ENCODE measurements at places on chromosomes 3 and 15.
A peak's percentile ranks its signal among the peaks of the same experiment; 100 is the strongest.

- ATAC-seq: no peak
Measured at GRCh38 chr3:37811625-37812498, 49.8 kb upstream of the CTDSPL start.

GRCh38 chr15:83379579-83379959 is 67.6 kb upstream of the SH3GL3 start:
- ATAC-seq: no peak

GRCh38 chr15:100037901-100038300 is 303.9 kb downstream of the ADAMTS17 start:
- ATAC-seq: no peak

- ATAC-seq: peak; percentile 91
Measured at GRCh38 chr15:52295421-52296001, at the start of gene MYO5C. TSS of gene MYO5C (minus strand) at chr15:52295804. CDS start at chr15:52295636, 168 bp downstream.

- no peak for ATAC-seq
Measured at GRCh38 chr15:85007741-85008397, 26.2 kb downstream of the PDE8A start.

DNA sequence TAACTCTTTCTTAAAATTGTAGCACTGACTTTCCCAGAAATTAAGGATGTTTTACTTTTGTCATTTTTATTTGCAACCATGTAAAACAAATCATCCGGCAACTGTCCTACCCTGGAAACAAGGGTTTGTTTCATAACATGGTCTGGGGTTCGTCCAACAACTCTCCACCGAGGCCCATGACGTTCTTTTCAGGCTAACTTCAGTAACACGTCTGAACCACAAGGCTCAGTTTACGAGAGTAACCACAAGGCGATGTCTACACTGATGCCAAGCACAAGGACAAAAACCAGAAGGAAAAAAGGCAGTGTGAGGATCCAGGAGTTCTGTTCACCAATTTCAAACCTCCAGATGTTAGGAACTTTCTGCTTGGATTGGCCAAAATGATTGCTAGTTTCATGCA is 546.1 kb downstream of the NTRK3 start:
- ATAC-seq: no peak

DNA sequence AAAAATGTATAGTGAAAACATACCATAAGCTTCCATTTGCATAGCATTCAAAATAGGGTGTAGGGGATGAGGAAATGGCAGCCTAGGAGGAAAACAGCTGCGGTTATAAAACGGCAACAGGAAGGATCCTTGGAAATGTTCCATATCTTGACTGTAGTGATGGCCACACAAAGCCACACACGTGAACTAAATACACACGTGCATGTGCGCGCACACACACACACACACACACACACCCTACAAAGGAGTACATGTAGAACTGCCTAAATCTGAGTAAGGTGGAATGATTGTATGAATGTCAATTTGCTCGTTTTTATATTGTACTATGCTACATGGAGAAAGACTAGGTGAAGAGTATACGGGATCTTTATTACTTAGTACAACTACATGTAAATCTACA is 3.9 kb upstream of the IREB2 start:
- no peak for ATAC-seq

GRCh38 chr3:175355801-175356335 is 496.7 kb downstream of the NAALADL2 start:
- no peak for ATAC-seq

GRCh38 chr3:181009225-181009624 is 19.7 kb upstream of the DNAJC19 start:
- no peak for ATAC-seq

DNA sequence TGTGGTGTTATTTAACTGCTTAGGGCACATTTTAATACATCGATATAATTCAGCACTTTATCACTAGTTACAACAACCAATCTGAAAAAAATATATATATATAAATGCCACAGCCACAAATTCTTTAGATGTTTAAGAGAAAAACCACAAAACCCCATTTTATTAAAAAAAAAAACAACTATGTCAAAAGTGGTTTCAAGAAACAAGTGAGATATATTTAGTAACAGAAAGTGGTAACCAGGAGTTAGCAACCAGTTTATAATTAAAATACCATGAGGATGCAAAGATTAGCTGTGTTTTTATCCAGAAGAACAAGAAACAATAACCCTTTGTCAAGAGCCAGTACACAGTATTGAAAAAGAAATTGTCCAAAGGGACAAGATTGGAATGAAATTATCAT is 14.8 kb upstream of the DIPK2A start:
- ATAC-seq: no peak

GRCh38 chr3:167246252-167246651 is 133.8 kb downstream of the ZBBX start:
- no peak for ATAC-seq

DNA sequence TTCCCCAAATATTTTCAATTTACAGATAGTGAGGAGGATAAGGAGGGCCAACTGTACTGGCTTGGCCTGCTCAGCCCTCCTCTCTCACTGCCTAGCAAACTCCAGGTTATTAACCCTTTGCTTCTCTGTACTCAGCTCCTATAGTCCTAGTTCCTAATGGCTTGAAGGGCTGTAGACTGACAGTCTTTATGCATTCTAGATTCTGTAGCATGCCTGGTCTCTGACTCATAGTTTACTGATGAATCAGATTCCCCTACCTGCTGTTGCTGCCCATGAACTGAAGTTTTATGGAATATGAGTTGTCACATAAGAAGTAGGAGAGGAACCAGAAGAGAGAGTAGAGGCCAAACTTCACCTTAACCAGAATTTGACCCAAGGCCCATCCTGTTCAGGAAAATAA is 27.1 kb upstream of the MAP3K13 start:
- no peak for ATAC-seq
